GOT3 (cell line): ENCODE measurements at places on chromosomes 7 and 10.

- DNase-seq = no peak
These were observed 135.6 kb upstream of the RET start for GRCh38 chr10:42941295-42941644.

GRCh38 chr10:50044941-50045664 lies 22.7 kb upstream of the WASHC2A start:
- no peak for DNase-seq

DNA sequence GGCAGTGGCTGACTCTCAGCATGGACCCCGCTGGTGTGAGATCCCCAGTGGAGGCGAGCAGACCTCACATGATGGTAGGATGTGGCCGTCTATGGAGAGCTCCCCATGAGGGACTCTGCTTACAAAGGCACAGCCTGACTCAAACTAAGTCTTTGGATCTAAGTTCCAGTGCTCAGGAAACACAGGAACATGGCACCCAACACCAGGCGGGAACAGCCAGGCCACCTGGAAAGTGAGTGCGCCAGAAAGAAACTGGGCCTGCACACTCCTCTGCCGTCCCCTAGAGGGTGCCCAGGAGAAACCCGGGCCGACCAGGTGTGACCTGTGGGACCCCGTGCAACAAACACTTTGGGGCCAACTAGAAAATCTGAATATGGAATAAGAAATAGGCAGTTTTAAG lies 10.0 kb downstream of the PITRM1 start:
- no peak for DNase-seq

DNA sequence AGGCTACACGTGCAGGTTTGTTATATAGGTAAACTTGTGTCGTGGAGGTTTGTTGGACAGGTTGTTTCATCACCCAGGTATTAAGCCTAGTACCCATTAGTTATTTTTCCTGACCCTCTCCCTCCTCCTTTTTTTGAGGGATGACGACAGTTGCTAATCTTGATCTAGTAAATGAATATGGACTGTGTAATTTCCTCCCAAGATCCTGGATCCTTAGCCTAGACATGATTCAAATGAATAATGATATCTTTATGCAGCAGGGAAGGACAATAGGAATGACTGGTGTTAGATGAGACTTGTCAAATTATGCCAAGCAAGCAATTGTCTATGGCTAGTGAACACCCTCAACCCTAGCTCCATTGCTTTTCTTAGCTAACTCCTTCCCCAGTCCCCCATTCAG lies 156.2 kb downstream of the PLPP4 start:
- no peak for DNase-seq

- no peak for DNase-seq
These were observed 24.8 kb downstream of the STK32C start for GRCh38 chr10:132282667-132283603.

- no peak for DNase-seq
These were observed 53.7 kb downstream of the CAV1 start for GRCh38 chr7:116578526-116578925.

DNA sequence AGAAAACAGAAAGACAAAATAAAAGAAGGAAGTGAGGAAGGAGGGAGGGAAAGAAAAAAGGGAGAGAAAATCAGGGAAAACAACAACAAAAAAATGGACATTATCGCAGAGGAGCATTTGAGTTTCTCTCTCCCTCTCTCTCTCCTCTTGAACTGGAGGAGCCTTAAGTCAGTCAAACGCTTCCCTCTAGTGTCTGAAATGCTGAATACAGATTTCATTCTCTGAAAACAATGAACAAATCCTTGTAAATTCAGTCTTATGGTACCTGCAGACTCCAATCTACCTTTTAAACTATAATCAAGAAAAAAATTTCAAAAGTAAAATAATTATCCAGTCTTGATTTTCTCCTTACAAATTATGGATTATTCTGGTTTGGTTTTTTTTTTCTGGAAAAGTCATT lies 89.2 kb upstream of the PFKP start:
- DNase-seq = no peak

- DNase-seq = no peak
These were observed 41.8 kb upstream of the LRGUK start for GRCh38 chr7:134085311-134085710.

GRCh38 chr10:55892276-55892675 lies 468.8 kb downstream of the ZWINT start:
- DNase-seq = no peak

DNA sequence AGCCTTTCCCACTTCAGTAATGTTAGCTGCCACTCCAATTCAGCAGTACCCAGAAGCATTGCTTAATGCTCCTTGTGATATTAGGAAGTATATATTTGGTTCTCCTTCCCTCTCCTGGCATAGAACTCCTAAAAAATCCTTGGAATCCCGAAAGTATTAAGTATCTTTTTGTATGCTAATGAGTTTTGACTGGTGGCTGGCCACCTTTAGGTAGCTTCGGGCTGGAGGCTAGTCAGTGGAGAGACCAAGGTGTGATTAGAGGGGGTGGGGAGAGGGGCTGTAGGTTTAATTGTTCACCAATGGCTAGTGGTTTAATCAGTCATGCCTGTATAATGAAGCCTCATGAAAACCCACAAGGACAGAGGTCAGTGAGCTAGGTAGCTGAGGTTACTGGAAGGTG lies 12.2 kb downstream of the COMTD1 start:
- no peak for DNase-seq
